Activated T-cell treated with anti-CD3 and anti-CD28 coated beads for 1 hour (primary cell): ENCODE measurements at places on chromosomes 5 and 9.

- DNase-seq = no peak
These were observed 265.7 kb upstream of the ANKRD55 start for GRCh38 chr5:56498759-56499395.

GRCh38 chr9:108316630-108317029, 539.2 kb downstream of the ACTL7B start:
- DNase-seq = no peak

DNA sequence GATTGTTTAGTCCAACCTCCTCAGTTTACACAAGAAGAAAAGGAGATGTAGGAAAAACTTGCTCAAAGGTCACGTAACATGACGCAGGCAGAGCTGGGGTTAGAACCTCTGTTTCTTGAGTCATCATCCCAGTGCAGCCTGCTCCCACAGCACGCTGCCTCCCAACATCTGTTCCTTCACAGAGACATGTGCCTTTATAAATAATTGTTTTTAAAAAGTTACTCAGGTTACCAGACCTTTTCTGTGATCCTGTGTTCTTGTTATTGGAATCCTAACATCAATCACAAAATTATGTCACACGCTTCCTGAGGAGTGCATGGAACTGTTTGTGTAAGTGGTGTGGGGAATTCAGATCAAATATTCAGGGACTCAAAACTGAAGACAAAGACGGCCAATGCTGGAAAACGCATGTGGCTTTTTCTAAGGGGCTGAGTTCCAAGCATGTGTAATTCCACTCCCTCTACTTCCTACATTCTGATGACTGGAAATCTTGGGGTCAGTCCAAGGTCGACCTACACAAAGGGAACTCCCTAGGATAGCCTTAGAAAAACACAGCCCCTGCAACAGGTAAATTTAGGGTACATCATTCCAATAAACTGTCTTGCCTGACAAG, 184.3 kb downstream of the TSSK1B start:
- DNase-seq = no peak

DNA sequence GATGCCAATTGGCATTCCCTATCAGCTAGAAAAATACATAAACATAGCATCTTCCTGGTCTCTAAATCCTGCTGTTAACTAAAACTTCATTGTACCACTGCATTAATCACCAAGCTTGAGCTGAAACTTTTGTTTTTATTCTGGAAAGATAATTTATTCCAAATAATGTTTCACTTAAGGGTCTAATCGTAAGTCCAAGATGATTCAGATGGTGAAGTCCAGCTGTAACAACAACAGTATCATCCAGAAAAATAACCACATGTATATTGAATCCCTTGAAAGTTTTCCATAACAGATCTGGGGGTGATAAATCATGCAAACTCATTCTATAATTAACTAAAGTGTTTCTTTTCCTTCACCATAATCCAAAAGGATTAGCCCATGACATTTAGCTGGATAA, 23.9 kb downstream of the RORB start:
- no peak for DNase-seq

GRCh38 chr5:132417461-132417860, 48.0 kb downstream of the SLC22A5 start:
- DNase-seq = no peak

GRCh38 chr5:135714126-135714894, 120.2 kb upstream of the SLC25A48 start:
- no peak for DNase-seq

DNA sequence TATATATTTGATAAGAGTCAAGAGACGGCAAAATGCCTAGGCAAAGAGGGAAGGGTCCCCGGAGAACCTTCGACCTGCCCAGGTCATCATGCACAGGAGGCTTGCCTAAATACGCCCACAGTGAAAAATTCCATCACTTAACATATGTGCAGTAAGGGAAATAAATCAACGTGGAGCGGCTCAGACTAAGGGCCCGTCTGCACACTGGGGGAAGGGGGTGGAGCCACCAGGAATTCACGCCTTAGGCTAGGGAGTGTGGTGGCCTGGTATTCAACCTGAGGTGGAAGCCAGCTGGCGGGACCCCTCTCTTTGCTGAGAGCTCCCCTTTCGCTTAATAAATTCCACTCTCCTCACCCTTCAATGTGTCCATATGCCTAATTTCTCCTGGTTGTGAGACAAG, 8.3 kb downstream of the PTBP3 start:
- no peak for DNase-seq

GRCh38 chr9:105457560-105458294, 9.9 kb downstream of the FSD1L start:
- no peak for DNase-seq

DNA sequence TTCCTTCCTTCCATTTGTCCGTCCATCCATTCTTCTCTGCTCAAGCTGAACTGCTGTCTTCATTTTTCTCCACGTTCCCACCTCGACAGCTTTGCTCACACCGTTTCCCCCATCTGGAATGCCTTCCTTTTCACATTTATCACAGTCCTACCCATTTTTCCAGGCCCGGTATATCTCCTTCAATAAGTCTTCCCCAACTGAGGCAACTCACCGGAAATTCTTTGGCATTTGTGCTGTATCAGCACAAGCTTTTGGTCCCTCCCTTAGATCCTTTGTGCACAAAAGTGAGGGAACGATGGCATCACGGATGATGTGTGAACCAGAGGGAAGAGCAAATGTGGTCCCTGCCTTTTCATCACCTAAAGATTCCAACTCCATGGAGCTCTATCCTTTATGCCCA, 45.6 kb upstream of the INSYN2B start:
- no peak for DNase-seq

- no peak for DNase-seq
These were observed 267.4 kb downstream of the CHSY3 start for GRCh38 chr5:130171699-130172098.

- DNase-seq = no peak
These were observed 11.4 kb downstream of the VCAN start for GRCh38 chr5:83482961-83483360.

DNA sequence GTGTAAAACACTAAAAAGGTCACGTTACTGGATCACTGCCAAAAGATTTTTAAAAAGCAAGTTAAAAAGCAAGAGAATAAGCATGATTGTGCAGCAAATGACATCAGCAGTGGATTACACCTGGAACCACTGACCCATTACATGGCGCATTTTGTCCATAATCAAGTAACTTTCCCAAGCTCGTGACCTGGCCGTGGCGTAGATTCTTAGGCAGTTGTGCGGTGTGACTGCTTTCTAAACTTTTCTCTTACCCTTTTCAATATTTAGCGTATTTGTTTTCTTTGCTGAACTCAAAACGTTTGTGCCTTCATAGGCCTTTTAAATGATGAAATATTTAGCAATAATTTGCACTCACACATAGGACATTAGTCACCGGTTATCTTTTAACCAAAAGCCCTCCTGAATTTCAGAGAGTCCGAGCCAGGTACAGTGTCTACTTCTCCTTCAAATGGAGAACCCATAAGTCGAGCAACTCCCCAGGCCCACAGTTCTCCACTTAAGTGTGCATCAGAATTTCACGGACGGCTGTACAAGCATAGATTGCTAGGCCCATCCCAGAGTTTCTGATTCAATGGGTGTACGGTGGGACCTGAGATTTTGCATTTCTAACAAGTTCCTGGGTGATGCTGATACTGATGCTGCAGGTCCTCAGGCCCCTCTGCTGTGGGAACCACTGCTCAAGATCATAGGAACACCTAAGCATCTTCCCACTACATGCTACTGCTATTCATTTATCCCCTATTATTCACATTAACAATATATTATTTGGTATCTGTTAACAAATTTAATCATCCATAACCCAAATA, 144.4 kb downstream of the GLIS3 start:
- DNase-seq = no peak

DNA sequence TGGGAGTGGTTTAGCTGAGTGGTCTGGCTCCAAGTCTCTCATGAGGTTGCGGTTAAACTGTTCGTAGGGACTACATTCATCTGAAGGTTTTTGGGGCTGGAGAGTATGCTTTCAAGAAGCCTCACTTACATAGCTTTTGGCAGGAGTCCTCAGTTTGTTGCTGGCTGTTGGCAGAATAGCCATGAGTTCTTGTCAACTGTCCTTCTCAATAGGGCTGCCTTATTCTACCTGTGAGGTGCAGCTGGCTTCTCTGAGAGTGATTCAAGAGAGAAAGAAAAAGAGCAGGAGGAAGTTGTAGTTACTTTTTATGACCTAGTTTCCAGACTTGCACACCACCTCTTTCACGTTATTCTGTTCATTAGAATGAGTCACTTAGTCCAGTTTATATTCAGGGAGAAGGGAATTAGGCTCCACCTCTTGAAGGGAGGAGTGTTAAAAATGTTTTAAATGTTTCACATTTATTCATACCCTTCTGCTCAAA, 33.2 kb downstream of the YTHDC2 start:
- DNase-seq = no peak

GRCh38 chr9:113254991-113255390, 20.4 kb downstream of the CDC26 start:
- DNase-seq = no peak

DNA sequence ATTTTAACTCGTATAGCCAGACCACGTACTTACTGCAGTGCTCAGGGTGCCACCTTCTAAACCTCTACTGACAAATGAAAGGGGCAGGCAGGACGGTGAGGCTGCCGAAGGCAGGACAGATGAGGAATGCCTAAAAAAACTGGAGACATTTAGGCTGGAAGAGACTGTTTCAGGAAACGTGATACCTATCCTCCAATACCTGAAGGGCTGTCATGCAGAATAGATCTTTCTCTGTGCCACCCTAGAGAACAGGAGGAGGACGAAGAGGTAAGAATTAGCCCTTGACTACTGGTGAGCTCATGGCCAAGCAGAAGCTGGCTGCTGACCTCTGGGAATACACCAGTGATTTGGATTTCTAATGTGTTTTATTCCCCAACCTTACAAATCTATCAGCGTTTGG, 139.4 kb downstream of the EFNA5 start:
- no peak for DNase-seq

DNA sequence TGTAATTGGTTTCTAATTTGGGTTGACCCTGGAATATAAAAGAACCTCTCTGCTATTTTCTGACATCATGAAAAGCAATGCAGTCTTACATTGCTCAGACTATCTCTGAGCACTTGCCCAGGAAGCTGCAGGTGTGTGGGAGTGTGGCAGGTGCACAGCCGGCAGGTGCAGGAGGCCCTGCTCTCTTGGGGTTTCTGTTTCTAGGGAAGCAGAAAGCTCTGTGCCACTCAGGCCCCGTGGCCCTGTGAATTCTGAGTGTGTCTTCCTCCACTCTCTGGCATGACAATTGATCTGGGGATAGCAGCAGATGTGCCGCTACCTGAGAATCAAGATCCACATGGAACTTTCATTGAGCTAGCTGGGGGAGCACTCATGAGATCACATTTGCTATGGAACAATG, 45.7 kb upstream of the IRX2 start:
- no peak for DNase-seq

GRCh38 chr5:1749346-1750124, 50.1 kb downstream of the MRPL36 start:
- DNase-seq = no peak

DNA sequence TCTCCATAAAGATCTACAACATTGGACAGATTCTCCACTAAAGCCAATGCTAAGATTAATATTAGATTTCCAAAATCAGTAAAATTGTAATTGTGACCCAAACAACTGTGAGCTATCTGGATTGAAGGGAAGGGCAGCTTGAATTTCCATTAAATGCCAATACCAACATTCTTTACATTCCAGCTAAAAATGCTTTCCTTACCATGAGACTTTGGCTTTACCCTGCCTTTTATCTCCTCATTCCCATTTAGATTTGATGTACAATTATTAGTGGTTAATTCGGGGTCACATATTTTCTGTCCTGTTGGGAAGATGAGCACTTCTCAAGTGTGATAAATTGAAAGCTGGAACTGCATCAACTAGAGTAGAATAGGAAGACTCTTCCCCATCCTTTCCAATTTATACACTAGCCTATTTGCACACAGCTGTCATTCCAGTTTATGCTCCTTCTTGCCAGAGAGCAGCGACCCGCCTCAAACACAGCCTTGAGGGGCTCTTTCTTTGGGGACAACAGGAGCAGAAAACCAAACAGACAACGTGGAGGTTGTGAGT, 33.1 kb upstream of the MYOT start:
- DNase-seq = no peak

GRCh38 chr5:172008111-172008455, 1.6 kb upstream of the FBXW11 start:
- no peak for DNase-seq

GRCh38 chr5:85656050-85656449, 961.7 kb upstream of the COX7C start:
- no peak for DNase-seq

GRCh38 chr9:2477755-2478154, 143.8 kb upstream of the VLDLR start:
- DNase-seq = no peak

DNA sequence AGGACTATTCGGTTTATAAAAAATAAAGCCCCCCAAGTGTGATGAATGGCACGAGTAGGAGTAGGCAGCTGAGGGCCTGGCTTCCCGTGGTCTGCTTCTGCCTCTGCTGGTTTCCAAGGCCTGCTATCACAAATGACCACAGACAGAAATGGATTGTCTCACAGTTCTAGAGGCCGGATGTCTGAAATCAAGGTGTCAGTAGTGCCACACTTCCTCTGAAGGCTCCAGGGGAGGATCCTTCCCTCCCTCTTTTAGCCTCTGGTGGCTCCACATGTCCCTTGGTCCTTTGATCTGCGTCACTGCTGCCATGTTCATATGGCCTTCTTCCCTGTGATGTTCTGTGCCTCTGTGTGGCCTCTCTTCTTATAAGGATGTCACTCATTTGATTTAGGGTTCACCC, 15.1 kb downstream of the PRKACG start:
- no peak for DNase-seq

DNA sequence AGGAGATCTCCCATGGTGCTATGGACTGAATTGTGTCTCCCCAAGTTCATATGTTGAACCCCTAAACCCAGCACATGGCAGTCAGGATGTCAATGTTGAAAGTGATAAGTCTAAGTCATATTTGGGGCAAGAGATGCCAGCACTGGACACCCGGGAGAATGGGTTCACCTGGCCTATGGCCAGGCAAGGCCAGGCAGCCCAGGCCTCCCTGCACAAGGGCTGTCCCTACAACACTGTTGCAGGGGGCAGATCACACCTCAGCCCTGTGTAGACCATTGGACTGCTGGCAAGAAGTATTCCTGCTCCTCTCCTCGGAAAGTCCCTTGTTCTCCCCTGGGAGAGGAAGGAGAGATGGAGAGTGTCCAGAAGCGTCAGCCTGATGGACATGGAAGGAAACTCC, 240.5 kb downstream of the GADD45G start:
- DNase-seq = no peak

DNA sequence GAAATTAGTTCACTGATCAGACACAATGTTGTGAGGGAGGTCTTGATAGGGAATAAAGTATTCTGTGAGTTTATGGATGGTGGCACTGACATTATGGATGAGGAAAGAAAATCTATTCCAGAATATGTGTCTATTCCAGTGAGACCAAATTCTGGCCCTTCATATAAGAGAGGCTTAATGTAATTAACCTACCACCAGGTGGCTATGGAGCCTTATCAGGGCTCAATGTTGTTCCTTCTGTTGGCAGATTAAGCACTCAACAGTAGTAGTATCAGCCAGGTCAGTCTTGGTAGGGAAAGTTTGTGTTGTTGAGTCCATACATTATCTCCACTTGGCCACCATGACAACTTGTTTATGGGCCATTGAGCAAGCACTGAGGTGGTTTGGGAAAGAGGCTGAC, 41.7 kb upstream of the BARX1 start:
- DNase-seq = no peak
